ENCODE measurements at places on chromosomes 2 and 18.
A peak's percentile ranks its signal among the peaks of the same experiment; 100 is the strongest.

DNA sequence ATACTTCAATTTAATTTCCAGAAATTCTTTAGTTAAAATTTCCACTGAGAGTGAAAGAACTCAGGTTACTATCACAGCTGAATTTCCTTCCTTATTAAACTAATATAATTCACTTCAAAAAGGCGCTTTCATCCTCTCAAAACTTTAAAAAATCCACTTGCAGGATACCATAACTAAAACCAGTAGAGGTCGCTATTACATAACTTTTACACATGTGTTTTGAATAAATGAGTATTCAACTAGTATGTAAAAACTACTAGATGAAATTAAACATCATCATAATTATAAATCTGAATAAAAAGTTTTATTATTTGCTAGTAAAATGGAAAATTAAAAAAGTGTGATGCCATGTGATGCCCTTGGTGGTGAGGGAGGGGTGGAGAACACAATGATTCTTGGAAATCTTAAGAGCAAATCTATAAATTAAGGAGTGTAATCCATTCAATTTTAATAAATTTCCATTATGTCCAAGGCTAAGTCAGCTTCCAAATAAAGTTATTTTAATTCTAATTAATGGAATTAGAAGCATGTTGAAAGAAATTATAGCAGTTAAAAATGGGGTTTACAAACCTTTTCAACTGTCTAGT is 61.4 kb downstream of the SOS1 start:
- DNase-seq, result peak; percentile 53

- peak; percentile 8 for DNase-seq
These were observed 995 bp downstream of the TMEM127 start for GRCh38 chr2:96264656-96265348.

- DNase-seq, result no peak
These were observed 43.8 kb downstream of the GBX2 start for GRCh38 chr2:236124182-236124893.

- DNase-seq, result no peak
These were observed 31.1 kb downstream of the ACTR3 start for GRCh38 chr2:113920996-113921395.

GRCh38 chr18:75694292-75694691 is 266.8 kb upstream of the SMIM21 start:
- DNase-seq, result no peak

DNA sequence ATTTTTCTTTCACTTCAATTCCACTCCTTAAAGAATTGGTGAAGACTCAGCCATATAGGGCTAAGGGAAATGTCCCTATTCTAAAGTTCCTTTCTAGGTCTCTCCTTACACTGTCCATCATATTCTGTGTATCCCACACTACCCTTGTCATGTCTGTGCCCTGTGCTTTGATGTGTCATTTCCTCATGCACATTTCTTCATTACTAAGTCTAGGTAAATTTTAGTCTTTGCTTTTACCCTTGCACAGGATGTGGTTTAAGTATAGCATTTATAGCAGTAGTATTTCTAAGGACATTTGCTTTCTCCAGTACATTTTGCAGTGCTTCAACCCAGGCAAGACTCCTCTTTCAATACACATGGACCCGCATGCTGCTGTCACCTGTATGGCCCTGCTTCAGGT is 221.5 kb upstream of the ACVR2A start:
- no peak for DNase-seq

DNA sequence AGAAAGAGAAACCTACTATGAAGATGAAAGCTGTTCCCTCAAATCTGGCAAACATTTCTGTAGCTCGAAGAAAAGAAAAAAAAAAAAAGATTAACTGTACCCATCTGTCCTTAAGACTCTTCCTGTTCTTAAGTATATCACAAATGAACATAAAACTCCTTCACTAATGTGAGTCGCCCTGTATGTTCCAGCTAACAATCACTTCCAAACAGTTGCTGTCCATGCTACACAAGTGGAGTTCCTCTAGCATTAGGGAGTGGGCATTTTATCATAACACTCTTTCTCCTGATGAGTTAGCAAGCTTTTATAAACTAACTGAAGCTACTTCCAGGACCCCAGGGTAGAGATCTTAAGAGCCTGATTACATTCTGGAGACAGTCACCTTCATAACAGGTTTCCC is 5.8 kb downstream of the CUL3 start:
- DNase-seq, result no peak

DNA sequence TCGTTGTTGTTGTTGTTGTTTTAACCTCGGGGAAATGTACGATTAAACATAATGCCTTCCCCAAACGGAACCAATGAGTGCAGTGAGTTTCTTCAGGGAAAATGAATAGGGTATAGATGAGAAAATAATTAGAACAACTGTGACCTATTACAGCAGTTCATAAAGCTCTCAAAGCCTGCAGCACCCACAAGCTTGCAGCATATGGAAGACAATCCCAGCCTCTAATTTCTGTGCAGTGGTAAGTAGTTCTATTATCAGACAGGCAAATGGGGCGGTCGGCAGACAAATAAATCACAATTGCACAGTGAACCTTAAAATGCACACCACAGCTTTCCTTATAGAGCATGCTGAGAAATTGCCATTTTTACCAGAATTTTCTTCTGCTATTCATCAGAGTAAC is 159.5 kb downstream of the MYT1L start:
- no peak for DNase-seq

- DNase-seq, result no peak
These were observed 23.4 kb downstream of the SNTG2 start for GRCh38 chr2:974054-974453.

DNA sequence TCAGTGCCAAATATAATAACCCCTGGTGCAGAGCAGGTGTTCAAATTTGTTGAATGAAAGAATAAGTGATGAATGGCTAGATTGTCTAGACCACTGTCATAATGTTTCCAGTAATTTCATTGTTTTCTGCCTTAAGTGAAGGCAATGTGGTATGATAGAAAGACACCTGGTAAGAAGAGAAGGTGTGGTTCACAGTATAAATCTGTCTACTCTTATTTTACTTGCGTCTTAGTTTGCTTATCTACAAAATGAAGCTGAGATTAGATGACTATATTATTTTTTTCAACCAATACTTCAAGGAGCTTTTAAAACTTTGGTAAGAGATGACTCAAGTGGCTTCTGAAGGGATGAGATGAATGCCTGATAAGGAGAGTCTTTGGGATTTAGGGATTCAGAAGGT is 788.4 kb downstream of the EPHA4 start:
- DNase-seq, result no peak

DNA sequence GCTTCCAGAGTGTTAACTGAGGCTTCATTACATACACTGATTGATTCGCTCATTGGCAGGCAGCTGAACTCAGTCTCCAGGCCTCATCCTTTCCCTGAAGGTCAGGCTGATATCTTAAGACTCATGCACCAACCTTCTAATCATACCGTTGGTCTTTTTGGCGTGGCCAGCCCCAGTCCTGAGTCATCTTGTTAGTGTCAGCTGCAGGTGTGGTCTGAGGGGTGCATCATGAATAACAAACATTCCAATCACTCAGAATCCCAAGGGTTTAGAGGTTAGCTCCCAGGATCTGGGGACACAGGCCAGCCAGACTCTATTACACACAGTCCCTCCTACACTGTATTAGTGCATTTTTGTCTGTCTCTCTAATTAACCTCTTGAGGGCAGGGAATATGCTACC is 271.5 kb downstream of the HRH4 start:
- DNase-seq, result no peak
